NCI-H2081 (cell line): ENCODE measurements at places on chromosomes 12 and 14.

DNA sequence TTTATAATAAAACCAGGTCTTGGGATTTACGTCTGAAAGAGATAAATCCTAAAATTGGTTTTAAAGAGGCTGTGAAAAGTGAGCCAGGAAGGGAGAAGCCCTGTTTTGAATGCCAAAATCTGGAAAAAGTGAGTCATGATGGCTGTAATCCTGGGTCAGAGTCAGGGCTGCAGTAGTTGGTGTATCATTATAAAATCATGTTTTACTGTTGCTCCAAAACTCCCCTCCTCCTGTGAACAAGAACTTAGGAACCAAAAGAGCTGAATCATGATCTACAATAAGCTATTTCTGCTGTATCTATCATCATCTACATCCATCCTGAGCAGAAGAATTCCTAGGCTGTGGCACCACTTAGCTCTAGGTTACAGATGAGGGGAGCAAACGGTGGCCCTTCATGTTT is 79.3 kb downstream of the LMO3 start:
- DNase-seq = no peak

- no peak for DNase-seq
Observed at GRCh38 chr12:29599381-29599780, 101.9 kb upstream of the OVCH1 start.

GRCh38 chr12:3828888-3829287 is 44.3 kb downstream of the PARP11 start:
- DNase-seq = no peak

- no peak for DNase-seq
Observed at GRCh38 chr12:66071549-66071948, 59.0 kb downstream of the LLPH start.

DNA sequence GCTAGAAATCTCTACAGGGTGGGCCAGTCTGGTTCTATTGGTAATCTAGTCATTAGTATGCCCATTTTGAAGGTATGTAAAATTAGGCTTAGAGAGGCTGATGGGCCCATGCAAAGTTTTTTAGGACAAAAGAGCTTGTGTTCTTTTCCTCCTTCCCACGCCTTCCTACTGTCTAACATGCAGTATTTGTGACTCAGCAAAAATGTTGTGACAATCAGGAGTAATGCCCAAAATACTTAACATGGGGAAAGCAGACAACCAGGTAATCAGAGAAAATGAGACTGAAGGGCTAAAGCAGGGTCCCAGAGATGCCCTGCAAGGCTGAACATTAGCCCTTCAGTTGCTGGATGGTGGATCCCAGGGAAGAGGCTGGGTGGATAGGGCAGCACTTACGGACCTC is 437.9 kb downstream of the BCL11B start:
- no peak for DNase-seq

DNA sequence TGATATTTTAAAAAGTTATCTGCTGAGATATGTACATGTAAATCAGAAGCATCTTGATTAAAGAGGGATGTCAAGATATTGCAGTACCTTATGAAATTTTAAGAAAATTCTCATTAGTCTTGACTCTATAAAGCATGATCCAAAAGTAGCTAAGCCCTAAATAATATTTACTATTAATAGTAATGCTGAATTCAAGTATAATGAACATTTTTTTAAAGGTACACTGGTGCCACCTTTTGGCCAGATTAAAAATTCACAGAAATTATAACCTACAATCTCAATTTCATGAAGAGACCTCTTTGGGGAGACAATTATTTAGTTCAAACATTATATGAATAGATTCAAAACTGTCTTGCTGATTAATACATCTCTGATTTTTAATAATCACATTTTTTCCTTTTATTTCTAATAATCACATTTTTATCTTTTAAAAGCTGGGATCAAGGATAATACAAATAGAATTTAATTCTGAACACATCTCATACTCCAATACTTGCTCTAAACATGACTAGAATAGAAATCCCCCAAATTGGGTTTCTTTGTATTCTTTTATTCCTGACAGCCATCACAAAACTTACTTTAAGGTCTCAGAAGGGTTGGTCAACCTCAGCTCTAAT is 13.4 kb downstream of the AKAP5 start:
- DNase-seq = peak; percentile 17

DNA sequence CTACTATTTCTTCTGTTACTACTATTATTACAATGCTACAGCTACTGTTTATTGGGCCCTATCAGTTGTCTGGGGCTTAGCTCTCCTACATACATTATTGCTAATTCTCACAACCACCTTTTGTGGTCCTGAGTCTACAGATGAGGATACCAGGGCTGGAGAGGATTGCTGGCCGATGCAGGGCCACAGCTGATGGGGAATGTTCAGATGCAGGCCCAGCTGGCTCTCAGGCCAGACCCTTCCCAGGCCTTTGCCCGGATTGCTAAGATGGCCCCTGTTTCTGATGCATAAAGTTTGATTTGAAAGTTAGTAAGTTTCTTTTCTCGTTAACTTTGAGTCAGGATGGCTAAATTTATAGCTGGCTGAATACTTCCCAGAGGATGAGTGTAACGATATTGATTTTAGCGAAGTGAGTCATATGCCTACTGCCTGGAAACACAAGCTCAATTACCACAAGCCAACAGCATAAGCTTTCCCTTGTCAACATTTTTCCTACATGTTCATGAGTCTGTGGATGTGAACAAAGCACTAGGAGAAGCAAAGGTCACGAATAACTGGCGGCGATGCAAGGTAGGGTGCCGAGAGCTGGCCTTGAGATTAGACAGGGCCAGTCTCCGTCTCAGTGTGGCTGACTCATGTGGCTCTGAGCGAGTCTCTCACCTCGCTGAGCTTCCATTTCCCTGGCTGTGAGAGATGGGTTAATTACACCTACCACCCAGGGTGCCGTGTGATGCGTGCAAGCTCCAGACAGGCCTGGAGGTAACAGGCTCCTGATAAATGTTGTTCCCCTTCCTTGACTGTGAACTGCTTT is 111.0 kb downstream of the BEGAIN start:
- DNase-seq = peak; percentile 82

DNA sequence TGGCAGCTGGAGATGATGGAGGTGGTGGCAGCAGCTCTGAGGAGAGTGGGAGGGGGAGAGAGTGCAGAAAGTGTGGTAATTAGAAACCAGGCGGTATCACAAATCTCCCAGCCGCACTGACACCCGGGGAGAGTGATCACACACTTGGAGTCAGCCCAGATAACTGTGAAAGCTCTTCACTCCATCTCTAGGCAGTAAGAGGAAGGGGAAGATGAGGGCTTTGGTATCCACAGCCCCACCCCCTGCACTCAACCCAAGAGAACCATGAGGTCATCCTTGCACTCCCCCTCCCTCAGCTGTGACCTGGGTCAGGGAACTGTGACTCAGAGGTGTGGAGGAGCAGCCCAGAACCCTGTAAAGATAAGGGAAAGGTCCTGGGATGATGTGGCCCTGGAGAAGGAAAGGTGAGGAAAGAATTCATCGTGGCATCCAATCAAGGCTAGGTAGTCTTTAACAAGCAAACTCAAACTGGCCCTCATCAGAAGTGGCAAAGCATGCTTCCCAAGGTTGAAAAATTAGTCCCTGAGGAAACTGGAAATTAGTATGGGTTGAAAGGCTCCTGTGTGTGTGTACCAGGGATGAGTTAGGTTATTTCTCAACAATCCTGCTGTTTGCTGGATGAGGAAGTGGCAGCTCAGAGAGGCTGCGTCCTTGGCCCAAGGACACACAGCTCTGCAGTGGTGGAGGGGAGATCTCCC is 111.0 kb upstream of the LHX5 start:
- no peak for DNase-seq

DNA sequence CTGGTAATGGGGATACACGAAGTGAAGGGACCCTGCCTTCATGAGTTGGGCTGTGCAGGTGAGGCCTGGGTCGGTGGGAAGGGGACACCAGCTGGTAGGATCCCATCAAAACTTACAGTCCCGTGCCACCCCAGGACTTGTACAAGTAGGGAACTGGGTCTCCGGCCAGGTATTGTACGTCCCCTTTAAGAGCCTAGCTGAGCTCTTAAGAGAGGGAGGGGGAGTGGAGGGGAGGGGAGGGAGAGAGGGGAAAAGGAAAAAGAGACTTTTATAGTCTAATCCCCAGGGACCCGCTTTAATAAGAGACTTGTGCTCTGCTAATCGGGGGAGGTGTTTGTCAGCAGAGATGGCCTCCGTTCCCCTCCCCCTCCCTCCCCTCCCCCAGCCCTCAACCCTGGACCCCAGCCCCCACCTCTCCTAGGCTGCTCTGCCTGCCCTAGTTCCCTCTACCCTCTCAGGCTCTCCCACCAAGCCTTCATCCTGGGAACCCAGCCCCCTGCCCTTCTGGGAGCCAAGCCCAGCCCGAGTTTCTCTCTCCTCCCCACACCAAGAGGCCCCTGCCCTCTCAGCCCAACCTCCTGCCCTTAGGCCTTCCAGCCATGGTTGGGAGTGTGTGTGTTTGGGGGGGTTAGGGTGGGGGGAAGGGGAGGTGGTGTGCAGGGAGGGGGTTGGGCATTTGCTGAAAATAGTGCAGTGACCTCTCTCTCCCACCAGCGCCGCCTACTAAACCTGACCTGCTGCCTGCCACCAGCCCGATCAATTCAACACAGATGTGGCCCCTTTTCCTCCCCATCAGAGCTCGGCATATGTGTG is 2.6 kb downstream of the GDF11 start:
- no peak for DNase-seq

DNA sequence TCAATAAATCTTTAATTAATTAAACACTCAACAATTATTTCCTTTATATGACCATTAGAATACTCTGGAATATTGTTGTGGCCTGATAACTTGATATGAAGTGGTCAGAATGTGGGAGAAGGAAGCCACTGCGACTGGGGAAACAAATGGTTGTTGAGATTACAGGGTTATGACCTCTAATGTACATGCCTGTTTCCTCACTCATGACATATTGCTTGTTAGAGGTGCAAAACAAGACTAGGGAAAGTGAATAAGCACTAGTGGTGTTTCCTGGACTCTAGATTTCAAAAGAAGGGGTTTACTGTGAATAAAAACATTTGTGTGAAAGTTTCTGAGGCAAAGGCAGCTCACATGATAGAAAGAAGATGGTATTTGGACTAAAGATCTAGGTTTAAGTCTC is 53.3 kb downstream of the STAB2 start:
- DNase-seq = no peak

- DNase-seq = no peak
Observed at GRCh38 chr12:115521771-115522409, 755.6 kb downstream of the MED13L start.

- no peak for DNase-seq
Observed at GRCh38 chr14:65336191-65336591, 76.3 kb upstream of the FUT8 start.

GRCh38 chr12:3168223-3169221 is 91.3 kb downstream of the TSPAN9 start:
- no peak for DNase-seq

DNA sequence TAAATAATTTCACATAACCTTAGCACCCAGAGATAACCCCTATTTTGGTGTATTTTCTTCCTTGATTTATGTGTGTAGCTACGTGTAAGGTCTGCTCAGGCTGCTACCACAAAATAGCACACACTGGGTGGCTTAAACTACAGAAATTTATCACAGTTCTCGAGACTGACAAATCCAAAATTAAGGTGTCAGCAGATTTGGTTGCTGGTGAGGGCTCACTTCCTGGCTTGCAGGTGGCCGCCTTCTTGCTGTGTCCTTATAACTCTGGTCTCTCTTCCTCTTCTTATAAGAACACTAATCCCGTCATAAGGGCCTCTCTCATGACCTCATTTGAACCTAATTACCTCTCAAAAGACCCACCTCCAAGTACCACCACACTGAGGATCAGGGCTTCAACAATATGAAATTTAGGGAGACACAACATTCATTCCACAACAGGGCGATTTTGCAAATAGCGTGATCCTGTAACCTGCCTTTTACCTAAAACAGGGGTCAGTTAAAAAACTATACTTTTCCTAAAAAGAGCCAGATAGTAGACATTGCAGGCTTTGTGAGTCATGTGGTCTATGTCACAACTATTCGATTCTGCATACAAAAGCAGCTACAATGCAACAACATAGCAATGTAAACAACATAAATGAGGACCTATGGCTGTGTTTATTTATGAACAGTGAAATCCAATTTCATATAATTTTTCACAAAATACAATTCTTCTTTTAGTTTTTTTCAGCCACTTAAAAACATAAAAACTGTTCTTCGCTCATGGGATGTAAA is 371.7 kb downstream of the DPF3 start:
- no peak for DNase-seq

GRCh38 chr12:65958456-65958855 is 134.2 kb downstream of the HMGA2 start:
- no peak for DNase-seq

- no peak for DNase-seq
Observed at GRCh38 chr12:26732005-26732908, 100.7 kb downstream of the ITPR2 start.

DNA sequence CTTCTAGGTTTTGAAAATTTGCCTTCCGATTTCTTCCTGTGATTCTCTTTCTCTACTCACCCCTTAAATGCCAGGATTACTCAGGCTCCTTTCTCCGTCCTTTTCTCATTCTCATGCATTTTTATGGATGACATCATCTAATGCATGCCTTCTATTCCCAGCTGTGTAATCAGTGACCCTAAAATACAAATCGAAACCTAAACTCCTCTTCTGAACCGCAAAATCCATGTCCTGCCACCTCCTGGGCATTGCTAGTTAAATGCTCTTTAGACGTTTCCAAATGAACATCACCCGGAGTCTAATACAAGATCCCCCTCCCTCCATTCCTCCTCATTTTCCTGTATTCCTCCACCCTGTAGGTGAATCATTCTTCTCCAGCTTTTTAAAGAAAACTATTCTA is 1703.1 kb upstream of the FLRT2 start:
- DNase-seq = no peak

GRCh38 chr14:61797309-61797708 is 35.1 kb downstream of the SNAPC1 start:
- DNase-seq = no peak

DNA sequence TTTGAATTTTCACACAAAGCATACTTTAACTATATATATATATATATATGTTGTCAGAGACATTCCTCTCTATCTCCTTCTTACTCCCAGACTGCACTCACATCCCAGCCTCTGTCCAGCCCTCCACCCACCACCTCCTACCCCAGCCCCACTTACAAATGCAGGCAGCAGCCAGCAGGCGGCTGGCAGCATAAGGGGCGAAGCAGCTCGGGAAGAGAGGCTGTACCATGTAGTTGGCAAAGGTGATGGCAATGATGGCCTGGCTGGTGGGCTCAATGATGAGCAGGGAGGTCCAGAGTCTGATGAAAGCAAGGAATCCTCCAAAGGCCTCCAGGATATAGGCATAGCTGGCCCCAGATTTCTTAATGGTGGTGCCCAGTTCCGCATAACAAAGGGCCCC is 2.5 kb downstream of the SLC7A7 start:
- DNase-seq = no peak

DNA sequence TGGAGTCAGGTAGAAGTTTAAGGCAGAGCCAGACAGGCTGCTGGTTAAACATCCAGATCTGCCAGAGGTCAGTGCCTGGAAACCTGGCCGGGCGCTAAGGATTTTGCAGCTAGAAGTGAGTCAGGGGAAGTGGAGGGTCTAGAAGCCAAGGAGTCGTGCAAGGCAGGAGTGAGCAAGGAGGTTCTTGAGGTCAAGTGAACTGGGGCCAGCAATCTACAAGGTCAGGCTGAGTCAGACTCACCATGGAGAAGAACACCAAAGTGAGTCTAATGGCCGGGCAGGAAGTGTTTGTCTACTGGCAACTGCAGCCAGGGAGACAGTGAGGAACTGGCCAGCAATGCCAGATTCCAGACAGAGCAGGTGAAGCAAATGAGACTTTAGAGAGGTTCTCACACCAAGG is 628.2 kb downstream of the ETNK1 start:
- DNase-seq = no peak
